ENCODE measurements at places on chromosomes 7 and 10. TPM values are rescaled to one million over a fixed set of nuclear protein-coding genes. Genes with fewer than 3 reads are reported as not detected.

DNA sequence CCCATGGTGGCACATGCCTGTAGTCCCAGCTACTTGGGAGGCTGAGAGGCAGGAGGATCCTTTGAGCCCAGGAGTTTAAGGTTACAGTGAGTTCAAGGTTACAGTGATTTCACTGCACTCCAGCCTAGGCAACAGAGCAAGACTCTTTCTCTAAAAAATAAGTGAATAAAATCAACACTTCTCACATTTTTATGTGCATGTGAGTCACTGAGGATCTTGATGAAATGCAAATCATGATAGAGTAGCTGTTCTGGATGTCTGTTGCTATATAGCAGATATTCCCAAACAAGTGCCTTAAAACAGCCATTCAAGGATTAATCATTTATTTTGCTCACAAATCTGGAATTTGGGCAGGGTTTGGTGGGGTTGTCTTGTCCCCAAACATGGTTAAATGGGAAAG, 62.3 kb upstream of the ARHGAP12 start:
- DNase-seq = no peak

DNA sequence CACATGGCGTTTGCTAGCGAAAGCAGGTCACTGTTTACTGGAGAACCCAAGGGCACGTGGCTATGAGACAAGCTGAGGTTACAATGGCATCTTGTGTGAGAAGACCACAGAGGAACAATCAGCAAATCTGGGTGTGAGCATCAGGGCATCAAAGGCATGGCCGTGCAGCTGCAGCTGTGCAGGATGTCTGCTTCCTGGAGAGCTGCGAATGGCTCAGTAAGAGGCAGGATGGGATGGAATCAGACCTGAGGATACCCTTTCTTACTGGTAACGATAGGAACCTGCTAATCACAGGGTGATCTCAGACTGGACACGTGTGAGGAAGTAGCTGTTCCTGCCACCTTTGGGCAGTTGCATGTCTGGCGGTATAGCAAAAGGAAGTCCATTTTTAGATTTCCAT, 119.5 kb downstream of the RNF216 start:
- DNase-seq = no peak

GRCh38 chr10:128086003-128086863, 40.0 kb downstream of the MKI67 start:
- no peak for DNase-seq

DNA sequence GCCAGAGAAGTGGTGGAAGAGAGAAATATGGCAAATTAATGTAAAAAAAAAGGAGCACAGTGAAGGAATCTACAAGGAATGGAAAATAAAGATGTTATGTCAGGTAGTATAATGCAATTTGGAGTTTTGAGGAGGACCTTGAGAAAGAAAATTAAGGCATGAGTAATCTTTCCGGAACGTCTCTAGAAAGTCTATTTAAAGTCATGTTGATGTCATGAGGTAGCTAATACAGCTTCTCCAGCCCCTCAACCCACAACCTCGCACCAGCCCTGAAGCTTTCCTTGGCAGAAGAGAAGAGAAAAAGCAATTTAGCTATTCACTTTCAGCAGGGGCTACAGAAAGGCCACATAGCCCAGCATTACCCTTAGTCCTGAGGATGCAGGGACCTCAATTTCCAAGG, 22.5 kb downstream of the TRDMT1 start:
- DNase-seq = no peak

Gene NEURL1
- 2.5 TPM for total RNA-seq

Gene SPDYE2
- not detected for total RNA-seq

- DNase-seq = no peak
These were observed 541.4 kb downstream of the SUGCT start for GRCh38 chr7:40676221-40676620.

GRCh38 chr7:101720324-101720723, 91.2 kb upstream of the MYL10 start:
- no peak for DNase-seq

Gene ANKRD61
- 0.38 TPM for total RNA-seq

Gene STYXL1
- 42.6 TPM for total RNA-seq

DNA sequence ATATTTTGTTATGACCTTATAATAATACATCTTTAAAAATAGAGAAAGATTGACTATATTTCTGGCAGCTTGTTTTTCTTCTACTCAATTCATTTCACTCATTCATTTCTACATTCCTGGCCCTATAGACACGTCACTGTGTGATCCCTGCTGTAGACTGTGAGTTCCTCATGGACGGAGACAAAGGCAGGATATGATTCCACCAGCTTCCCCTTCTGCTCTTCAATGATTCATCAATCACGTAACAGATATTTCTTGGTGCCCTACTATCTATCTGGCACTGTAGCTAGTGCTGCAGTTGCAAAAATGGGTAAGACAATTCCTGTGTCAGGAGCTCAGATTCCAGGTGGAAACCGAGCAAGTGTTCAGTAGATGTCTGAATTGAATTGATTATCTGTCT, 415.0 kb downstream of the SFMBT2 start:
- no peak for DNase-seq

Gene NXPH1
- total RNA-seq = not detected

DNA sequence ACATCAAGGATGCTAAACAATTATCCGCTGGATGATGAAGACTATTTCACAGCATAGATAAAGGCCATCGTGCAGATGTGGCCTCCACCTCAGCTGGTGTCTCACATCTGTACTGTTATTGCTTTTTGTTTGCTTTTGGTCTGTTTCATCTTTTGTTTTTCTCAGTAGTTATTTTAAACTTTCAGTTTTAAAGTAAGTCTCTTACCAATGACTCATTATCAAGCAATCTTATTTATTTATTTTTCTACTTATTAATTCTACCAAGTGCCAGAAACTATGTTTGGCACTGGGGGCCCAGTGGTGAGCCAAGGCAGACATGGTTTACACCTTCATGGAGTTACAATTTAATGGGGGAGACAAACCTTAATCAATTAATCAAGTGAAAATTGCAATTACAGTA, 250.9 kb upstream of the TMEM72 start:
- no peak for DNase-seq

GRCh38 chr7:117384688-117385362, 42.5 kb downstream of the ASZ1 start:
- no peak for DNase-seq

DNA sequence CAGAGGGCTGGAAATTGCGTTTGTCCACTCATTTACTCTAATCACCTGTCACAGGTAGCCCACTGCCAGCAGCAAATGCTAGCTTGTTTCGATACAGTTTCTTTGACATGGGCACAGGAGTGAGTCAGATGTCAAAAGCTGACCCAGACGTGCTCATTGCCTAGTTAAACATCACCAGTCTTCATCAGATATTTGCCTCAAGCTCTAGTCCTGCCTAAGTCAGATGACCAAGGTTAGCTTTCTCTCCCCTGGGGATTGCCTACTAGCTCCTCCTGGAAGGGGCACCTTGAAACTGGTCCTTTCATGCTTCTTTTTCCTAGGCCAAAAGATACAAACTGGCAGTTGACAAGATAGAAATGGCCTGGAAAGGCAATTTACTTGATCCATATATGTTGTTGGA, 35.2 kb downstream of the GPAM start:
- DNase-seq = no peak

GRCh38 chr7:75969182-75969581, 25.2 kb downstream of the TMEM120A start:
- DNase-seq = no peak

Gene ANKRD30A
- not detected for total RNA-seq

Gene XRCC2
- total RNA-seq = 18.0 TPM

- DNase-seq = peak; percentile 89
These were observed 15.1 kb downstream of the PRSS2 start for GRCh38 chr7:142785841-142786250.

Gene DNAJC1
- 26.5 TPM for total RNA-seq

Gene CPA5
- total RNA-seq = 3.4 TPM

DNA sequence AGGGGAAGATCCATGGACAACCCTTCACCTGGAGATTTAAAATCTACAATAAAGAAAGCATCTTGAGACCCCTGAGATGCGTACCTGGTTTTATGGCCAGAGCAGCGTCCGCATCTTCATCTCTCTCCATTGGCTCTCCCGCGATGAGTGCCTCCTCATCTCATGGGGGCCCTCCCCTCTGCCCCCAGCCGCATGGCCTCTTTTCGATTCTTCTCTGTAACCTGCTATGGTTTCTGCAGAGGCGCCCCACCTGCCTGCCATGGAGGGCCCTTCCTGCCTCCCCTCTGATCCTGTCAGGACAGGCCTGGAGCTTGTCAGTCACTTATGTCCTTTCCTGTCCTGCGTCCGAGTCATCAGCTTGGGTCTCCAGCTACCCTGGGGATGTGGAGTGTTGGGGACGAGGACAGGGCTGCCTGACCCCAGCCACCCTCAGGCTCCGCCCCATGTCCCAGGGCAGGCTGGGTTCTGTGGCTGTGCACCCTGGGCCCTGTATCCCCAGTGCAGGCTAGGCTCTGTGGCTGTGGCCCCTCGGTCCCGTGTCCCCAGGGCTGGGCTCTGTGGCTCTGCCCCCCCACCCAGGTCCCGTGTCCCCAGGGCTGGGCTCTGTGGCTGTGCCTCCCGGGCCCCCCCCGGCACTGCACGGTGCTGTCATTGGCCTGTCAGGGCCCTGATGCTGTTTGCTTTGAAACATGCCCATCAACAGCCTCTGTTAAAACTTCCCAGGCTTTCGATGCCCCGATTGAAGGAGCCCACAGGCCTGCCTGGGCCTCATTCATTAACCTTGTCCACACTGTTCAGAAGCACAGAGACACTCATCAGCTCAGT, 99.8 kb downstream of the WDR37 start:
- peak; percentile 14 for DNase-seq

DNA sequence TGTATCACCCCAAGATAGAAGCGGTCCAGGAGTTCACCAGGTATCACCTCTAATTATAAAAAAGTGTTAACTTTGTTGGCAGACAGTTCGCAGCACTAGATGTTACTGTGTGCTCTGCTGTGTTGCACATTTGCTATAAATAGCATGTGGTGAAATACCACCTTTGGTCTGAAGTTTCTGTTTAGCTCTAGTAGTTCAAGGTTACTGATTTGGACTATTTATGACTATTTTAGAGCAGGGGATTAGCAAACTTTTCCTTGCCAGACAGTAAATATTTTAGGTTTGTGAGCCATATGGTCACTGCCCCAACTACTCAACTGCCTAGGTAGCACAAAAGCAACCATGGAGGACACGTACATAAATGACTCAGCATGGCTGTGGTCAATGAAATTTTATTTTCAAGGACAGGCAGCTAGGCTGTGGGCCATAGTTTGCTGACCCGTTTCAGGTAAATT, 16.5 kb downstream of the DENND10 start:
- peak; percentile 57 for DNase-seq

- no peak for DNase-seq
These were observed 73.6 kb downstream of the ABCA13 start for GRCh38 chr7:48244864-48245271.

DNA sequence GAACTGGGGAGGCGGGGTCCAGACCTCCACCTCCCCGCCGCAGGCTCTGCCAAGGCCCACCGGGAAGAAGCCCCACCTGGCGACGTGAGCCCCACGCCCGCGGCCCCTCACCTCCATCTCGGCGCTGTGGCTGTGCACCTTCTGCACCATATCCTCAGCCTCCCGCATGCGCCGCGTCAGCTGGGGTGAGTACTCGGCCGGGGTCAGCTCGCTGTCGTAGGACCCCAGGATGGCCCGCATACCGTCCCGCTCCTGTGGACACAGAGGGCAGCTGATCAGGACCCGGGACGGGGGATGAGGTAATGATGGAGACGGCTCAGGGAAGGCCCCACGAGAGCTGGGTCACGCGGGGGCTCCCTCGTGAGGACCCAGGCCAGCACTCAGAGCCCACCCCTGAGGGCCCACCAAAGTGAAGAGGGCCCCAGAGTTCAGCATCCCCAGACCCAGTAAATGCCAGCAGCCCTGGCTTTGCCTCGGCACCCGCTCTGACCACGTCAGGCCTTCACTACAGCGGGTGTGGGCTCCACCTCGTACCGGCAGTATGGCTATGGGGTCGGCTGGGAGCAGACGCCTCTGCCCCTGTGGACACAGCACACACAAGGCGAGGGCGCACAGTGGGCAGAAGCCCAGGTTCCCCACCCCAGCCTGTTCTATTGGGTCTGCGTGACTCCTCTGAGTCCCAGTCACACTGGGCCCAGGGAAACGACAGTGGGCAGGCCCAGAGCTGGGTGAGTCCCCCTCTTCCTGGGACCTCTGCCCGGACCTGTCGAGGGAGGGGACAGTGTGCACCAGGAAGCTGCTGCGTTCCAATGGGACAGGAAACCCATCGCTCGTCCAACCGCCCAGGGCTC, 218.1 kb downstream of the MAD1L1 start:
- DNase-seq = no peak

- DNase-seq = no peak
These were observed 3.1 kb downstream of the NKX2-3 start for GRCh38 chr10:99535764-99536337.

GRCh38 chr10:88986549-88987242, 3.9 kb upstream of the FAS start:
- no peak for DNase-seq

Gene CHST12
- total RNA-seq = 103 TPM

GRCh38 chr10:36688717-36689116, 436.7 kb upstream of the ANKRD30A start:
- no peak for DNase-seq

Gene ZNF503
- total RNA-seq = 0.80 TPM

- DNase-seq = no peak
These were observed 82.9 kb upstream of the APBB1IP start for GRCh38 chr10:26355241-26355640.

DNA sequence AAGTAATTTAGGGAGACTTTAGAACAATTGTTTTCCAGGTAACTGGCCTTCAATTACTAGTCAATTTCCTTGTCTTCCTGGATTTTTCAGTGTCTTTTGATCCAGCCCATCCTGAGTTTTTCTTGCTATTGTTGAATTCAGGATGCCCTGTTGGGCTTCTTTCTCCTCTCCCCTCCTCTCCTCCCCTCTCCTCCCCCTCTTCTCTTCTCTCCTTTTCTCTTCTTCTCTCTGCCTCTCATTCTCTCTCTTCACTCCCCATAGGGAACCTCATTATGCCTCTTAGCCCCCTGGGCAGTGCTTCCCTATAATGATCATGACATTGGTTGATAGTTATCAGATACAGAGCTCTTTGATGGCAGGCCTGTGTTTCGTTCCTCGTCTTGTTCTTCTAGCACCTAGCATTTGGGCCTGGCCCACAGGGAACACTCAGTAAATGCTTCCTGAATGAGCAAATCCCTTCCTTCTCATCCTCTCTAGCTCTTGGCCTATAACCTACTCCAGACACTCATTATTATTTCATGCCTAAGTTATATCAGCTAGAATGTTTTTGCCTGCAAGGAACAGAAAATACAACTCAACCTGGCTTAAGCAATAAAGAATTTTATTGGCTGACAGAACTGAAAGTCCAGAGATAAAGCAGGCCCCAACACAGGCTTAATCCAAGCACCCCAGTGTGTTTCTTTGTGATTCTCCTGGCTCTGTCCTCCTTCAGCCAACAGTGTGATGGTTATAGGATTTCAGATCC, 56.8 kb downstream of the CACNB2 start:
- DNase-seq = no peak

DNA sequence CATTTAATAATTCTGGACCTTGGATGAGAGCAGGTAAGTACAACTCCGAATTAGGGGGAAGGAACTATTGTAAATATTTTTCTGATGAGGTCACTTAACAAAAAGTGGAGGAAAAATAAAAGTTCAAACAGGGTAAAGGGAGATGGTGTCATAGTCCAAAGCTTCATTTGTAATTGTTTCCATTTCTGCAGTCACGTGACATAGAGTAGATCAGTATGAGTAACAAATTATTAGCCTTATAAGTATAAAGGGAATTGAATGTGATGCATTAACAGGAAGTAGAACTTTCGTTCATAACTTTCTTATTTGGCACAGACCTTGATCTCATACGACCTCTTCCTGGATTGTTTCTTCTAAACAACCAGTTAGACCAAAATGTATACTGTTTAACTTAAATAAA, 347.2 kb upstream of the TPK1 start:
- DNase-seq = no peak

Gene ATXN7L1
- total RNA-seq = 9.1 TPM
